ENCODE measurements at places on chromosomes 12 and 14.

DNA sequence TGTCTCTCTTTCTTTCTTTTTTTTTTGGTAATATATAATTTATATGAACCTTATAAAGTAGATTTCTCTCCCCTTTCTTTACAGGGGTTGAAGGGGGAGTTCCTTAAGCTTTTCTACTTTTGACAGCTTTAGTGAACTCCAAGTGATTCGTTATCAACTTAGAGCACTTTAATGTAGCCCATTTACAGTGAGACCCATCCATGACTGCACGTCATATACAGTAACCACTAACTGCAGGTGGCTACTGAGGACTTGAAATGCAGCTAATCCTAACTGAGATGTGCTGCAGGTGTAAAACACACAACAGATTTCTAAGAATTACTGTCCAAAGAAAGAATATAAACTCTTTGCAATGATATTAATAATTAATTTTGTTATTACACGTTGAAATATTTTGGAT lies 582 bp downstream of the LRRIQ1 start:
- DNase-seq = no peak

DNA sequence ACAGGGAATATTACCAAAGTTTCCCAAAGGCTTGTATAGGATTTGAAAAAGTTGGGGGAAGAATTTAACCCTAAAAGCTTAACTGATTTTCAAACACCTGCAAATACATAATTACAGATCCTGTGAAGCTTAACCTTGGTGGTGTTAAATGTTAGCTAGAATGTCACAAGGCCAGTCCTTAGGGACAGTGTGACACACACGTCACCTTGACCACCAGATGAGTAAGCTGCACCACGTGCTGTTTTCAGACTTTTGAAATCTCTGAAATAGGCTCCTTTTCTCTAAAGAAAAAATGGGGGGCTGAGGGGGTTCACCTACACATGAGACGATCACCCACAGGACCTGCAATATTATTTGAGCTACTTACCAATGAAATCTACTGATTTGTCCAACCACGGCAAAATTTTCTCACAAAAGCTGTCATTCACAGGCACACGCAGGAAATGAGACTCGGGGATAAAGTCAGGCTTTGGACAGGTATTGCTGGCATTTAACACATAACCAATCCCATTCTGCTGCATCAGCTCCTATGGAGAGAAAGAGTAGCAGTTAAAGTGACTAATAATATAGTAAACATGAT lies 75.9 kb downstream of the DUSP16 start:
- no peak for DNase-seq

DNA sequence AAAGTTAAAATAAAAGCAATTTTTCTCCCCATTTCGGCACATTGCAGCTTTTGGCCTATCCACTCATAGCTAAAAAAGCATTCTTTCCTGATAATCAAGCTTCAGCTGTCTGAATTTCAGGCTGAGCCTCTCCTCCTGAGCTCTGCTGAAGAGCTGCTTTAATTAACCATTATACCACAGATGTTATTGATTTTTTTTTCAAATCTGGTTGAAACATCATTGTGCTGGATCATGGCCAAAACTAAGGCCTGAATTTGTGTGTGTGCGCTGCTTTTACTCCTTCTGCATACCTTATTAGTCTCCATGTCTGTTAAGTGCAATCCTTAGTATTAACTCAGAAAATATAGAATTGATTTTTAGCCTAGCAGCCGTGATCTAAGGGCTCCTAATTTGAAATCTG lies 52.3 kb downstream of the MBIP start:
- no peak for DNase-seq

GRCh38 chr12:54215989-54216796 lies 27.4 kb upstream of the SMUG1 start:
- no peak for DNase-seq

DNA sequence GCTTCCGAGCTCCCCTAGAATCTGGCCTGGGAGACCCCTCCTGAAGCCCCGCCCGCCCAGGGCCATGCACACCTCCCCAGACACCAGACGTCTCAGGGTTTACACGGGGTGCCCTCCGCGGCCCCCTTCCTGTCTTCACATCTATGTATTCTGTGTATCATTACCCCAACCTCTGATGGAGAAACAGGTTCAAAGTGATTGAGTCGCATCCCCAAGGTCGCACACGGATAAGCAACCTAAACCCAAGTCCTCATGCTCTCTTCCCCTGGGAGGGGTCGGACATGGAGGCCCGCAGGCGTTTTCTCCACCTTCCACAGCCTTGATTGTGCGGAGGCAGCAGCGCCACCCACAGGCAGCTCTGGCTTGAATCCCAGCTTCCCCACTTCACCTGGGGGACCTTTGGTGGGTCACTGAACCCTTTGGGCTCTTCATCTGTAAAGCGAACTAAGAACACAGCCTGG lies 237.3 kb downstream of the BCL11B start:
- no peak for DNase-seq

DNA sequence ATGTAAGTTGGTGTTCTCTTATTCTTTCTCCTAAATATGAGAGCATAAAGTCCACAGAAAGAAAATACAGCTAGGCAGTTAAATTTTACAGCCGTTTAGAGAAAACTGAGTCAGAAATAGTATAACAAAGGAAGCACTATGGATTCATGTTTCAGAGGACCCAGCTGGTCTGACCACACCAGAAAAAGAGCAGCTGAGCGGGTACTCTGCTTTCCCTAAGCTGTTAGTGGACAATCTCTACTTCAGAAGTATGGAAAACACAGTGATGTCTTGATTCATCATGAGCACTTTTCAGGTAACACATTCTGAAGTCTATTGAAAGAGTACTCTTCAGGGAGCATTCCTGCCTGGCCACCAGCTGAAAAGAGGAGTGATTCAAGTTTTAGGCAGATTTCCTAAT lies 12.4 kb downstream of the PPM1H start:
- no peak for DNase-seq

DNA sequence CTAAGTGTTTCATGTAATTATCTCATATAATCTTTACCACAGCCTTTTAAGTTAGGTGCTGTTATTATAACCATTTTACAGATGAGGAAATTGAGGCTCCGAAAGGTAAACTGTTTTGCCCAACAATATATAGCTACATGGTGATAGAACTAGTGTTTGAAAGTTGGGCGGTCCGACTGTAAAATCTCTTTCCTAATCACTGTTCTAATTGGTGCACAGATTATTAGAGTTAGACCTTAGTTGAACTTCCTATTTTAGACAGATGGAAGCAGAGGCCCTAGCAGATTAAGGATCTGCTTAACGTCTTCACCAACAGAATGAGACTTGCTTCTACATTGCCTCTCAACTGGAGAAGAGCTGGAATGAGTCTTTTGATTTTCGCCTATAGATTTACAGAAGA lies 30.0 kb upstream of the DUSP6 start:
- DNase-seq = no peak

DNA sequence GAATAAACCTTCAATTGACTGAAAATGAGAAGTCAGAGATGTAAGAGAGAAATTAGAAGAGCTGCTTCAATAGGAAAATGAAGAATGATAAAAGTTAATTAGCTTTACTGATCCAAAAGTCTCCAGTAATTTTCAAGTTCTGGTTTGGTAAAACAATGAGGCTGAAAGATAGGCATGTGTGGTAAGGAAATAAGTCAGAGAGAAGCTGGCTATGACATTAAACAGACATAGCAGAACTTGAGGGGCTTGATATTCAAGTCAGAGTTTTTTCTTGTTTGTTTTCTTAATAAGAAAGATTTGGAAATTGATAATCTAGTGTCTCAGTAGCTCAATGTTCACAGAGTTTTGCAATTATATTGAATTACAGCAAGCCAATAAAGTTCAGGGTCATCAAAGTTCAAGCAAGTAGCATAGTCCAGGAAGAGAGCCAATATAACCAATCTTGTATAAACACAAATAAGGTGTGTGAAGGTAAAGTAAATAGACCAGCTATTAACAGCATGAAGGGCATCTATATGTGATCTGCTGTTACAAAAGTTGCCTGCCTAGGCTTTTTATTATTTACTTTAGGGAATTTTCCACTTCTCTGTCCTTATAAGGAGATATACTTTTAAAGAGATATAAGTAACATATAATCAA lies 1111.5 kb downstream of the TRHDE start:
- no peak for DNase-seq

DNA sequence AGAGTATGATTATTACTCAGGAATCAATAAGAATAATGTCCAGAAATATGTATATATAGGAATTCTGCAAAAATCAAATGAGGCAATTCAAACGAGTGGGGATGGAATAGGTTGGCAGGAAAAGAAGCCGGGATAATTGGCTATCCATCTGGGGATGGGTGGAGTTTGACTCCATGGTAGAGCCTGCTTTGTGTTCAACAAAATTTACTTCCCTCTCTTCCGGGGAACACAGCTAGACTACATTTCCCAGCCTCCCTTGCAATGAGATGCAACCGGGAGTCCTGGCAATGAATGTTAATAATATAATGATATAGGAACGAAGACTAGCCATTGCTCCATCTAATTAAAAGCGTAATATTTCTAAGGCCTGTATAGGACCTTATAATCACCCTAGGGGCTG lies 146.6 kb downstream of the EFCAB11 start:
- DNase-seq = no peak

GRCh38 chr14:106551265-106551664 lies 1024.9 kb downstream of the TMEM121 start:
- DNase-seq = no peak

GRCh38 chr12:101969-102878 lies 35.7 kb downstream of the IQSEC3 start:
- DNase-seq = no peak

DNA sequence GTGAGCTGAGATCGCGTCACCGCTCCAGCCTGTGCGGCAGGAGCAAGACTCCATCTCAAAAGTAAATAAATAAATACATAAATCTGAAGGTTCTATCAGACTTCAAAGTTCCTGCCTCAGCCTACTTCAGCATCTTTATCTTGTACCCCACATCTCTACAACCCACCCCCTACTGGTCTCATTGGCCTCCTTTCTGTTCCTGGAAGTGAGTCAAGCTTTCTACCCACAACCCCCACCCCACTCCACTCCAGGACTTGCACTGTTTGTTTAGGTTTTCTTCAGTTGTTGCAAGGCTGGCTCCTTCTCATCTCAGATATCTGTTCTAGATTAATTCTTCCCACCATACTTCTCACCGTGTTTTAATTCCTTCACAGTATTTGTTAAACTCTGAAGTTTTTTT lies 714 bp upstream of the PSMC6 start:
- no peak for DNase-seq

DNA sequence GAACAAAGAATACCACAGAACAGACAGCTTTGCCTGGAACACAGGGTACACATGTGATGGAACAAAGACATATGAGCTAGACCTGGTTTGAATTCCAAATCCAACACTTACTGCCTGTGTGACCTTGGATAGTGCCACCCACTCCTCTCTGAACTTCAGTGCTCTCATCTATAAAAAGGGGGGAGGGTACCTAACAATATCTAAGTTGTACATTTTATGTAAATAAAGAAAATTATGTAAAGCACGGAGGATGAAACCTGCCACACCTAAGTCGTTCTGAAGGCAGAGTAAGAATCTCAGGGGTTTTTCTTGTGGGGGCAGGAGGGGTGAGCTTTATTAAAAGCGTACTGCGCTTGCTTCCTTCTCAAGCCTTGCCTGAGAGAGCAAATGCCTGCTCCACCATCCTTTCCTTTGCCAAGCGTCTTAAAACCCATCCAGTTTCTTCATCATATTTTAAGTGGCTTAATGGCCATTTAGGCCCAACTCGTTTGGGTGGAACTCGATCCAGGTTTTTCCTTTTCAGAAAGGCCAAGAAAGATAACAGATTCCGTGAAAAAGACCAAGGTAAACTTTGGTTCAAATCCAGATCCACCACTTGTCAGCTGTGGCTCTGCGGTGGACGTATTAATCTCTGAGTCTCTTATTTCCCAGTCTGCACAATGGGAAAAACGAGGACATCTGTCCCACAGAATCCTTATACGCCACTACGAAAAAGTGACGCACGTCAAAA lies 946 bp downstream of the DDX24 start:
- no peak for DNase-seq

DNA sequence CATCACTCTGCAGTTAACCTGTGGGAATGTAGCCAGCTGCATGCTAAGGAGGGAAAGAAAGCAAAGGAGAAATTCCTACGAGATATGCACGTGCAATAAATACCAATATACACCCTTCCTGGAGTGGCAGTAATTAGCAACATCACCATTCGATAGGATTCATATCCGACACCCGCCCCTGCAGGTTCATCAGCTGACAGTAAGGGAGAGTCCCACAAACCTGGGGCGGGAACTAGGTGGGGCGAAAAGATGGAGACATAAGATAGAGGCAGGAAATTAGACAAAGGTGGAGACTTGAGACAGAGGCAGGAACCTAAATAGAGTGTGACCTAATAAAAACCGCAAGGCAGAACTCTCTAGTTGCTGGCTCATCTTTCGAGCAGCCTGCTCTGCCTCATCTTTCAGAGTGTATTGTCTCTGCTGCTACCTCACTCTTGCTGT lies 51.6 kb downstream of the PLEKHG3 start:
- DNase-seq = peak; percentile 39

DNA sequence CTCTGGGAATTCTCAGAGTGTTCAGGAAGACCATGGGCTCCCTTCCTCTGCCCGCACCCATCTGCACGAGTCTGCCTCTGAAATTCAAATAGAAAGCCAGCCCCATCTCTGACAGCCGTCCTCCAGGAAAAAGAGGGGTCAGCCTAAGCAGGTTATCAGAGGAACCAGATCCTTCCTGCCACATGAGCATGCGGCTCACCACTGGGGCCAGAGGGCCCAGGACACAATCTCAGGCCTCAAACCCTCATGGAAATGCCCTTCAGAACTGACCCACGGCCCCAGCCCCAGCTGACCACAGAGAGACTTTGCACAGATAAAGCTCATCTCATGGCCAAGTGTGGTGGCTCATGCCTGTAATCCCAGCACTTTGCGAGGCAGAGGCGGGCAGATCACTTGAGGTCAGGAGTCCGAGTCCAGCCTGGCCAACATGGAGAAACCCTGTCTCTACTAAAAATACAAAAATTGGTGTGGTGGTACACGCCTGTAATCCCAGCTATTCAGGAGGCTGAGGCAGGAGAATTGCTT lies 23.2 kb downstream of the PXN start:
- DNase-seq = no peak
